ENCODE measurements at places on chromosomes 2 and 18.

DNA sequence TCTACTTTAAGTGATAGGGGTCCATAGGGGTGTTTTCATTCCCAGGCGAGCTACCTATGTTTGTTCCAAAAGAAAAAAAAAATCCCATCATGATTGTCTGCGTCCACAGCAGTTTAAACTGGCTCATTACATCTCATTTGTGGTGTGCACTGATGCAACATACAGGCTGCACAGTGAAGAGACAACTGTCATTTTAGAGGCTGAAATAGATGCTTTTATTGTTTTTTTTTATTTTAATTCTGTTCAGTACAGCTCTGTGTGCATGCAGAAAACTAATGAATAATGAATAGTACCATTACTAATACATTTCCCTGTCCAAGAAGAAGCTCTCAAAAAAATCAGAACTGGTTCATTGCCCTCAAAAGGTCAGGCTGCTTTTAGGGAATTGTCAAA is 92.8 kb upstream of the ZNF516 start:
- no peak for DNase-seq

GRCh38 chr2:117997872-117998454 is 15.9 kb downstream of the CCDC93 start:
- no peak for DNase-seq

GRCh38 chr2:47069628-47070154 is 85.4 kb downstream of the STPG4 start:
- no peak for DNase-seq

GRCh38 chr18:4758980-4759379 is 303.9 kb upstream of the DLGAP1 start:
- DNase-seq = no peak
